Dorsolateral prefrontal cortex (tissue), 122 donors: ENCODE measurements at places on chromosomes 3 and 15.

DNA sequence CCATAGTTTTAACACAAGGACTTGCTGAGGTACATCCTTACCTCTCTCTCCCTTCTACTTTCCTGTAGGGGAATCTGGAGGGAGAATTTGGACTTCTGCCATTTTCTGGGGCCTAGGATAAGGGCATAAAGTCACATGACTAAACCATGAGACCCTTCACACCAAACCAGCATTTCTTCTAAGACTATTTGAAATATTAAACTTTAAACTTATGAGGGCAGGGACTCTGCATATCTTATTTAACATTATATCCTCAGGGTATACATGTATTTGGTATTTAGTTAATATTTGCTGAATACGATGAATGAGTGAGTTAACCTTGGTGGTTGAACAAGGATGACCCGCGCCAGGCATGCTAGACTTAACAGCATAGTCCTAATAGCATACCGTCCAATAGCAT lies 63.4 kb downstream of the USP13 start:
- DNase-seq = no peak

GRCh38 chr3:190989218-190989617 lies 126.7 kb upstream of the GMNC start:
- no peak for DNase-seq

DNA sequence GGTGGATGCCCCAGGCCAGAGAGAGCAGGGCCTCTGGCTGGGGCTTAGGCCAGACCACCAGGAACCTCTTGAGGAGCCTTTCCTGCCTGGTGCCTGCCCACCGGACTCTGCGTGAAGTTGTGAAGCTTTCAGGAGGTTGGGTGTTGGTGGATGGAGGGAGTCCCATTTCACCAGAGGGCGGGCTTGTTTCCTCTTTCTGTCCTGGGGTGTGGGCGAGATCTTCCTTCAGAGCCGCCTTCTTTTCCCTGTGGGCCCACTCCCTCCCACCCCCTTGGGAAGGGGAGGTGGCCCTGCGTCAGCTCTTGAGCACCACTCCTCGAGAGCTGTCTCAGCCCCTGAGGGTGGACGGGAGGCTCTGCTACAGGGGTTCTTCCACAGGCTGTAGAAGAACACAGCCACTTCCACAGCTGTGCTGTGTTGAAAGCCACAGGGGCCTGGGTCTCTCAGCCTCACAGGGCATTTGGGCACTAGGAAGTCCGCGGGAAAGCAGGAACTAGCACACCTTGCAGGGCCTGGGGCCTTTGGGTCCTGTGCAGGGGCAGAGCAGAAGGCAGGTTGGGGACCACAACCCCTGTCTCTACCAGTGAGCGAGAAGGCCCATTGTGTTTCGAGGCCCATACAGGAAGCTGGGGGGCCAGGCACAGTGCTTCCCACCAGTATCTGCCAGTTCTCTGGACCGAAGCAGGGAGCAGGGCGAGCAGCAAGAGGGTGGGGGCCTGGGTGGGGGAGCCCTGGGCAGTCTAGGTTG lies 2.1 kb downstream of the AMIGO3 start:
- no peak for DNase-seq

DNA sequence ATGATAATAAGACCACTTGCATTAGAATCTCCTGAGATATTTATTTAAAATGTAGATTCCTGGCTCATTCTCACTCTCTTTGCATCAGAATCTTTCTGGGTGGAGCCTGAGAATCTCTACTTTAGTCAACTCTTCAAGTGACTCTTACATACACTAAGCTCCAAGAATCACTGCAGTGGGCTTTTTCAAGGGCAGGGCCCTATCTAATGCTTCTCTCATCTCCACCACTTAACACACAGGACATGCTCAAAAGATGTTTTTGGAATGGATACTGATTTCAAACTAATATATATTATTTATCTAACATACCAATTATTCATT lies 68.9 kb upstream of the GAP43 start:
- no peak for DNase-seq

DNA sequence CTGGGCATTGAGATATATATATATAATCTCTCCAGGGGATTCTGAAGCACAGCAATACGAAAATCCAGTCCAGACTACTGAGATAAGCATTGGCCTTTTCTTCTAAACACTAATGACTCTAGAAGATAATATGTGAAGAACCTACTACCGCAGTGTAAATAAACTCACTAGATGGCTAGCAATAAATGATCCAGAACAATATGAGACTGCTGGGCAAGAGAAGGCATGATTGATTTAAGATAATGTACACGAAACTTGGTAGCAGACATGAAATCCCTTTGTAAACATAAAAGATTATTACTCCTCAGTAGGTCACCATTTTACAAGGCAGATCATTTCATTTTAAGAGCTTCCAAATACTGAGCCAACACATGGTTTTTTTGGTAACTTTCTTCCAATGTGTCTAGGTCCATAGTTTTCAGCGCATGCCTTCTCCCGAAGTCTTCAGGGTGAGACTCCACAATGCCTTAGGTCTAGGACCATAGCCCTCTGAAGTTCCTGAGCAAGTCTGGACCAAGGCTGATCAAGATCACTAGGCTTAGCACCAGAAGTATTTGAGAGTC lies 193.2 kb downstream of the LRRN1 start:
- DNase-seq = no peak

DNA sequence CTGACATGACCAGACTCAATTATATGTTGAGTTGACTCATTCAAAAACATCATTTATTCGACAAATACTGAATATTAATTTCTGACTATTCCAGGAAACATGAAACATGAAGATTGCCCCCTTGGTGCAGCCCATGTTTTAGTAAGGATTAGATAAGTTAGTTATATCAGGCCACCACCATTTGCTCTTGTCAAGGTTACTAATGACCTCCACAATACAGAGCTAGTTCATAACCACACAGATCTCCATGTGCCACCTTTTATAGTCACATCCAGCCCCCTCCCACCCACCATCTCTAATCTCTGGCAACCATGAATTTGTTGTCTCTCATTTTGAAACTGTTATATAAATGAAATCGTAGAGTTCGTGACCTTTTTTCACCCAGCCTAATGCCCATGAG lies 15.7 kb downstream of the KLHL18 start:
- DNase-seq = no peak

DNA sequence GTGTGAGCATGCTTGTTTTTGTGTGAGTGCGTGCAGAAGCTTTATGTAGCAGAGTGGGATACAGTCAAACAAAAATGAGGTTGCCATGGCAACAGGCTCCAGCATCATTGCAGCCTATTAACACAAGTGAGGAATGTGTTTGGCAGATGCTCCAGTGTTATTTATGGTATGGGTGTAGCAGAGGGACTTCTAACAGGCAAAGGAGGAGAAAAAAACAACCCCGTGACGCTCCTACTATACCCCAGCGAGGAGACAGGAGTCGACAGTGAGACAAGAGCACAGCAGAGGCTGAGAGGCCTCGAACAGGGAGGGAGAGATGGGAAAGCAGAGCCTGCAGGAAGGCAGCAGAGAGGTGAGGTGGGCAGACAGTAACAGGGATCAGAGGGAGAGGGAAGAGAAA lies 4.9 kb downstream of the ADCY5 start:
- DNase-seq = no peak

DNA sequence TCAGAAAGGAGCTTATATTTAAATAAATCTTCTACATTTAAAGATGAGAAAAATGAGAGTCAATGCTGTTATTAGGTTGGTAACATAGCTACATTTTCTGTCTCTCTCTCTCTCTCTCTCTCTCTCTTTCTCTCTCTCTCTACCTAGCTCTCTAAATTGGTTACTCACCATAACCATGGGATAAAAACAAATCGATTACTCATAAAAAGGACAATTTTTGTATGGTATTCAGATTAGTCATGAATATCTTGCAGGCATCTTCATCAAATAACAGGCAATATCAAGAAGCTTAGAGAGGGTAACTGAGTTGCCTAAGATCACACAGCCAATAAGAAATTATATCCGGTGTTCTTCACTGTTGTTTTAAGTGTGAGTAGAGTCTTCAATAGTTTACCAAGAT lies 81.8 kb upstream of the ALCAM start:
- no peak for DNase-seq

DNA sequence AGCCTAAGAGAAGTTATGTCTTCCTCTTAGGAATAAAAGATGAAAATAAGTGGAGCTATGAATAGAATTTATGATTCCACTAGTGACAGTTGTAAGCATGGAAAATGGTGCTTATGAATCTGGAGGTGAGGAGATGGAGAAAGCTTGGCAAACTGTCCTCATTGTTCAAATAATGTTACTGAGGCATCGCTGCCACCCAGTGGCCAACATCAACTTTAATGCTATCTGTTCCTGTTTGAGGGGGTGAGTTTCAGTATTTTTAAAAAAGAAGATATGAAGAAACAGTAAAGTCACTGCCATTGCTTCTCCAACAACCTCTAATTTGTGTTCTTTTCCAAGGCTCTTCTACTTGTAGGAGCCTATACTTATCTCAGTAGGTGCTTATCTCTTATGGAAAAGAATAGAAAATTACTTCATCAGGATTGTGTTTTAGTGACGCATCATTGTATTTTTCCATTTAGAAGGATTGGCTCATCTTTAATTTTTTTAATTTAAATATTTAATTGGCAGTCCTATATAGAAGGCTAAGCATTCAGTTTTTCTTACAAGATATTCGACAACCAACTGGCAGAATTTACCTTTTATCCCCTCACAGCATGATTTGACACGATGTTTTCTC lies 260.4 kb upstream of the P2RY1 start:
- peak; percentile 41 for DNase-seq

- no peak for DNase-seq
Measured at GRCh38 chr3:54836871-54837270, 91.0 kb downstream of the LRTM1 start.

DNA sequence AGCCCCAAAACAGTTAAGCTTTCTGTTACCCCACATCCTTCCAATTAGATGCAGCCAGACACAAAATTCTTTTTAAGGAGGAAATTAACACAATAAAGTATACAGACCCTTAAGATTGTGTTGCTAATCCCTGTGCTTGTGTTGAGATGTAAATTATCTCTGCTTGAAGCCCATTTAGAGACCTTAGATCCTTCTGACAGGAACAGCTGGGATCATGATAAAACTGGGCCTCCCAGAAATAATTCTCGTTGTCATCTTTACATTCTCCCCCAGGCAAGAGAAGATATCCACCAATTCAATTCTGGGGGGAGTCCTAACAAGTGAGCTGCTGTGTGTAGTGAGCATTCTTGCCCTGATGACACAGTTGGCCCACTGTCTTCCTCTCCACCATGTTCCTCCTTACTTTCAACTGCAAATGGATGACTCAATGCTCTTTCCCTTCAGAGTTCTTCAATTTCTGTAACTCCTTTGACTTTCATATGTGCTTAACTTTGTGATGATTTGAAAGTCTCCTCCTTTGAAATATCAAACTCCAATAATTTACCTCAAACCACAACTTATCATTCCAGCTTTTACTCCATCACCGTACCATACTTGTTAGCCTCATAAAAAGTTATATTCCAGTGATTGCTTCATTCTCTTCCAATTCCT lies 186.6 kb downstream of the RAP2B start:
- DNase-seq = no peak

DNA sequence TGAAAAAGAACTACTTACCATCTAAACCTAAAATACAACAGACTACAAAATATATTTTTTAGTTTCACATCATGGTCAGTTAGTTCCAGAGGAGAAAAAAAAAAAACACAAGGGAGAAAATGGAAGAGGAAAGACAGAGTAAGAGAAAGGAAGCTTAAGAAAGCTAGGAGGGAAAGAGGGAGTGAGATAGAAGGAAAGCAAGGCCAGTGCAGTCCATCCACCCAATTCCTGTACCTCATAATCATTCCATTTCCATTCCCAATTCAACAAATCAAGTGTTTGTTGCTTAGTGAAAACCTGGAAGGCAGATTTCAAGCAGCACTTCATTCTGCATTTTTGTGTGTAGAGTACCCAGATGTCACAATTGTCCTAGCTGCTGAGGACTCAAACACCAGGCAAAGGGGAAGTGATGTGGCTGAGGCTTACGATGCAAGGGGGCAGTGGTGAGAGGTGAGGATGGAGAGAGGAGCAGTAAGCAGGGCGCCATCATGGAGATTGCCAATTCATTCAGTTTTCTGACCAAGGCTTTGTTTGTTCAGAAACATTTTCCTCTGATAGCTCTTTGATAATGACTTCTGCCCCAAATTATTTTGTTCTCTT lies 83.6 kb upstream of the GSK3B start:
- no peak for DNase-seq

DNA sequence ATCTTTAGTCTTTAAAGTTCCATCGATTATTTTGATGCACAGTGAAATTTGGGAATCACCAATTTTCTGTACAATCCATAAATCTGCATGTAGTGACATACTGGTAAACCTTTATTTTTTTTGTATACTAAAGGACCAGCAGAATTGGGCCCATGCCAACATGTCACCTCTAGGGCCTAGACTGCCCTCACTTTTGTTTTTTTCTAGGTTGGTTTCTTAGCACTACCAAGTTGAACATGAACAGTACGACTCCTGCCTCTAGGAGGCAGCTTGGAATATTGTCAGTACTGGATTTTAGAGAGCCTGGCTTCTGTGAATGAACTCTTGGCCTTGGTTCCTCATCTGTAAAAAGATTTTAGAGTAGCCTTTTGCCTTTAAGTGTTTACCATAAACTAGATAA lies 32.3 kb downstream of the NKIRAS1 start:
- no peak for DNase-seq

- DNase-seq = peak; percentile 44
Measured at GRCh38 chr3:47601281-47601680, 22.6 kb upstream of the CSPG5 start.

DNA sequence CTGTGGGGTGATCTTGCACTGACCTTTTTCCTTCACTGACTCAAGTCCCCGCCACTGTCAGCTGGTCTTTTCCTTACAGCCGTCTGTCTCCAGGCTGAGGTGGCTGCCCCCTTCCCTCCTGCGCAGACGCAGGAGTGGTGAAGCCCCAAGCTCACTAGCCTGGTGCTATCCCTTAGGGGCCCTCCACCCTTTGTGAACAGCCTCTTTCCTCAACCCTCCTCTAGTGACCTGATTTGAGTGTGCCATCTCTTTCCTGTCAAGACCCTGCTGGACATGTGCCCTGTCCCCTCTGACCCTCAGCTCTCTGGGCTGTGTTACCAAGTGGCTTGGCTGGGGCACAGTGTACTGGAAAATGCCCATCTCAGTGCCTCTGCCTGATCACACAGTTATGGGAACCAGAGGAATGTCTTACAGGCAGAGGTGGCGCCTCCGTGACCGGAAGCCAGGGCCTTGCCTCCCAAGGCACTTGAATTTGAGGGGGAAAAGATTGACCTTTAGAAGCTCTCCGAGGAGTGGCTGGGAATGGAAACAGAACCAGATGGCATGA lies 8.7 kb downstream of the KBTBD13 start:
- no peak for DNase-seq

- no peak for DNase-seq
Measured at GRCh38 chr3:148006508-148006907, 597.3 kb downstream of the ZIC1 start.

GRCh38 chr3:56962206-56962605 lies 98.3 kb upstream of the SPATA12 start:
- no peak for DNase-seq

GRCh38 chr3:54309601-54310000 lies 187.2 kb downstream of the CACNA2D3 start:
- no peak for DNase-seq

- no peak for DNase-seq
Measured at GRCh38 chr3:54706738-54707137, 221.1 kb downstream of the LRTM1 start.
